ENCODE measurements at places on chromosomes 2 and 18.

GRCh38 chr2:189995679-189996078 is 66.8 kb downstream of the MSTN start:
- no peak for DNase-seq

DNA sequence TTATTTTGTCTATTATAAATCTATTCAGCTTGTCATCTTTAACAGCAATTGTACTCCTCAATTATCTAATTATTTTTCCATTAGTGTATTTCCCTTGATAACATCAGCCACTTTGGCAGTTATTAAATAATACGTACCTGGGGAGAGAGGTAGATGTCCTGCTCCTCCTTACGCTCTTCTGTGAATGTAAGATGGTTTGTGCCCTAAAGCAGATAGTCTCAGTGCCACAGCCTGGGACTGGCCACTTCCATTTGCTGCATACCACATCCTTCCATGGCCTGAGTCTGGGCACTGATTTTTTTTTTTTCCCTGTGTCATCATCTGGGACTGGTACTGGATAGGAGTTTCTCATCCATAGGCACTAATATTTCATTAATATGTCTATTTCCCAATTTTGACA is 632.4 kb upstream of the LRRTM4 start:
- DNase-seq, result no peak

DNA sequence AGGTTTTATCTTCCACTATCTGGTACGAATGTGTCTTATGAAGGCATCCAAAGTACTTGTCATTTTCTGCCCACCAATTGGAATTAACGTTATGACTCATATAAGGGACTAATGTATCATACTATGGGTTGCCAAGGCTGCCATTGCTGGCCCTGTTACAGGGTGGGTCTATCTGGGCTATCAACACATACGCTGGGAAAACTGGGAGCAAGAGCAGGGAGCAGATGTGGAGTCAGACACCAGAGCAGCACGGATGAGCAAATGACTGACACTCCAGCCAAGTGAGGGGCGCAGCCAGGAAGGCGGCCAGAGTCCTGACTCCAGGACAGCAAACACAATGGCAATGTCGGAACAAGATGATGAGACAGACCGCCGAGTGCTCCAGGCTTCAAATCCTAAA is 145.9 kb downstream of the COPS8 start:
- DNase-seq, result no peak

DNA sequence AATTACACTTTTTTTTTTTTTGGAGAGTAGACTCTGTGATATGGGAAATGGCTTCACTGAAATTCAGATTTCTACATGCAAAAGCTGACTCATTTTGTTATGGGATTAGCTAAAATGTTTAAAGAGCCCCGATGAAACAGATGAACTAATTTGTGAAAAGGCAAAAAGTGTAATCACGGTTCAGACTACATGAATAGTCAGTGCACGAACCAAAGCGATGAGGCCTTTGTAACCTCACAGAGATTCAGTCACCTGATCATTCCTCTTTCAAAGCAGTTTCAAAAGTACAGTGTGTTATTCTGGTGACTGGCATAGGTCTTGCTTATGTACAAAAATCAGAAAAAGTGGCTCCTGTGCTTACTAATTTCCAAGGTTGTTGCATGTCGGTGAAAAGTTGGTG is 44.6 kb downstream of the TGIF1 start:
- no peak for DNase-seq

DNA sequence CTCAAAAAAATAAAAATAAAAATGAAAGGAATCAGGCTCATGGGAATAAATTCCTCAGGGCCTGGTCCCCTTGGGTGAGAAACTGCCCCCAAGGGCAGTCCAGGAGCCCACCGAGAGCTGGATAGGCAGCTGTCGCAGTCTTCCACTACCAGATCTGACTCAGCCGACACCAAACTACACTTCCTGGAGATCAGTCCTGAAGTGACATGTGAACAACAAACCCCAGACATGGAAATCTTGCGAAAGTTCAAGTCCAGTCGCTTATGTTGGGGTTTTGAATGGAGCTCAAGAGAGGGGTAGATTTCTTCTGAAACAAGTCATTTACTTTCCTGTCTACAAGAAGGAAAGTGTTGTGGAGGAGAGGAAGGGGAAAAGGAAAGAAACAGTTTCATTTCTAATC is 12.9 kb downstream of the ADCY3 start:
- DNase-seq, result no peak

GRCh38 chr2:48607307-48608014 is 10.2 kb upstream of the GTF2A1L start:
- no peak for DNase-seq

GRCh38 chr18:36265015-36265414 is 32.5 kb upstream of the FHOD3 start:
- DNase-seq, result no peak

- DNase-seq, result no peak
Observed at GRCh38 chr18:48392268-48392667, 16.9 kb downstream of the ZBTB7C start.

- no peak for DNase-seq
Observed at GRCh38 chr2:59288771-59289170, 1047.6 kb upstream of the FANCL start.

- no peak for DNase-seq
Observed at GRCh38 chr2:219168526-219168925, 1.3 kb downstream of the SLC23A3 start.

- no peak for DNase-seq
Observed at GRCh38 chr2:54866868-54867267, 143.4 kb downstream of the EML6 start.

DNA sequence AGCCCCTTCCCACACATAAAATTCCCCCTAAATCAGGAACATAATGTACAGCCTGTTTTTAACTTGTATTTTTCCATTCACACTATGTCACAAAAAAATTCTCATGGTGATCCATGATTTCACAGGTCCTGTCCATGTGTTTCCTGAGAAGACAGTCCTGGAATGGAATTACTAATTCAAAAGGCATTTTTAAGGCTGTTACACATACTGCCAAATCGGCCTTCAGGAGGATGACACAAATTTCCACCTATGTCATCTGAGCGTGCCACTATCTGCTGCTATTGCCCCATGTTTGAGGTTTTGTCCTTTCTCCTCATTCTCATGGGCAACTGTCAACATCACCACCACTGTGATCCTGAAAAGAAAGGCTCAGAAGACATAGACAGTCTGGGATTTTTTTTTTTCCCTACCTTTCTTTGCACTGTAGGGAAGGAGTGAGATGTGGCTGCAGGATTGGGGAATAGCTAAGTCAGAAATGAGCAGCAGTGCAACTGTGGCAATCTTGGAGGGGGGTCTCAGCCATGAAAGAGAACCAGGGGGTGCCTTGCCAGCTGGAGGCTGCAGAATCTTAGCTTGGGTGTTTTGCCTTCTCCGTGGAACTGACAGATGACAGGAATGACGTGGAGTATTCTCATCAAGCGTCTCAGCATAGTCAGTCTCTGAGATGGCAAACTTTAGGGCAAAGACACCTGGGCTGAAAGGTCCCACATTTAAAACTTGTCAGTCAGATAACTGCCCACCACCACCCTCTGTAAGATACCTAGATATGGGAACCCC is 73.4 kb downstream of the MARCHF4 start:
- no peak for DNase-seq

DNA sequence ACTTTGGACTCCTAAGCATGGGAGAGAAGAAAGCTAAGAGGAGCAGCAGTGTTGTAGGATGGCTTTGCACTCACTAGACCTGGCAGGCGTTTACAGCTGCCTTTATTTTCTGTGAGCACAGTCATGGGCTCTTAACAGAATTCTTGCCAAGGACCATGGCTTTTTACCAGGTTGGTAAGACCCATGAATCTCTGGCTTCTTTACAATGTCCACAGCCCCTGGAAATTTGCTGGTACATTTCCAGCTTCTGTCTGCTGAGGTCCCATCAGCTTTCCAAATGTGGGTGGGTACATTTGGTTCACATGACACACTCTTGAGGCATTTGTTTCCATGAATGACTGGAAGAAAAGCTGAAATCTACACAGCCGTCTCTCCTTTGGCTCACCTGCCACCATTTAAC is 162.7 kb downstream of the PPP1R1C start:
- DNase-seq, result no peak

GRCh38 chr2:236703373-236703709 is 133.7 kb downstream of the ACKR3 start:
- DNase-seq, result no peak

- DNase-seq, result no peak
Observed at GRCh38 chr18:3481696-3482210, 31.8 kb downstream of the TGIF1 start.

- no peak for DNase-seq
Observed at GRCh38 chr2:28423856-28424605, 31.4 kb downstream of the FOSL2 start.

- DNase-seq, result no peak
Observed at GRCh38 chr18:78625847-78626246, 353.8 kb upstream of the SALL3 start.

DNA sequence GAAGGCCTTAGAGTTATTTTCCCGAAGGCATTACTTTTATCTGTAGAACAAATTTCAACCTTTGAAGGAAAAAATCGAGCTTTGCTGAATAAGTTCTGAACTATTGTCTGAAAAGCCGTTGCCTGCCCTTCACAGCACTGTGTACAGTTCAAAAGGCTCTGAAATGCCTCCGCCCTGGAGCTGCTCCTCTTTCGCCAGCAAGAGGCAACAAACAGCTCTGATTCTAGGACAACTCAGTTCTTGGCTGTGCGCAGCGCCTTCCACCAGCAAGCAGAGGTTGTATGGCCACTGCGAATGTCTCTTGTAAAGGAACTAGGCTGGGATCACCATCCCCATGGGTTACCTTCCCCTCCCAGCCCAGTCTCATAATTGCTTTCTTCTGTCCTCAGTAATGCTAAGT is 308.5 kb downstream of the GBX2 start:
- DNase-seq, result no peak

DNA sequence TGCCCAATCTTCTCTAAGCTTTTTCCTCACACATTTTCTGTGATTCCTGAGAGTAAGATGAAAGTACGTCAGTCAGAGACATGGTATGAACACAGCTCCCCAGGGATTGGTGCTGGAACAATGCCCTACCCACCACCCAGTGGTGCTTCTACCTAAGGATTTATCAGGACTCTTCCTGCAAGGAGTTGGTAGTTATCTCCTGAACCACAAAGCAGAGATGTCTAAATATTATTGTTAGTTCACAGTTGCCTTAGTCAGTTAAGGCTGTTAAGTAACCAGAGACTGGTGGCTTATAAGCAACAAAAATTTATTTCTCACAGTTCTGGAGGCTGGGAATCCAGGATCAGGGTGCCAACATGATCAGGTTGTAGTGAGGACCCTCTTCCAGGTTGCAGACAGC is 60.3 kb upstream of the CCDC85A start:
- no peak for DNase-seq

DNA sequence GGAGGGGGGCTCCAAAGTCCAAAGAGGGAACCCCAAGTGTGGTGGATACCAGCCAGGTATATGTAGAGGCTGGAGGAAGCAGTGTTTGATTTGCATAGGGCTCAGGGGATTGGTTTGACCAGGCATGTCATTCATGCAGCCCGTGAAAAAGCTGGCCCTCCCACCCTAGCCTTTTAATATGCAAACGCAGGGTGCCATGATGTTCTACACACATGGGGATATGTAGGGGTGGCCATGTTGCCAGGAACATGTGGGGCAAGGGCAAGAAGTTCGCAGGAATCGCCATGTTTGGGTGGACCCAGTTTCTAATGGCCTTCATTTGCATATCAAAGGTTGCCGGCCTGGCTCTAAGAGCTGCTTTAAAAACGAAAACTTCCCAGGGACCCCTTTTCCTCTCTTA is 33.6 kb downstream of the B3GNT7 start:
- no peak for DNase-seq

DNA sequence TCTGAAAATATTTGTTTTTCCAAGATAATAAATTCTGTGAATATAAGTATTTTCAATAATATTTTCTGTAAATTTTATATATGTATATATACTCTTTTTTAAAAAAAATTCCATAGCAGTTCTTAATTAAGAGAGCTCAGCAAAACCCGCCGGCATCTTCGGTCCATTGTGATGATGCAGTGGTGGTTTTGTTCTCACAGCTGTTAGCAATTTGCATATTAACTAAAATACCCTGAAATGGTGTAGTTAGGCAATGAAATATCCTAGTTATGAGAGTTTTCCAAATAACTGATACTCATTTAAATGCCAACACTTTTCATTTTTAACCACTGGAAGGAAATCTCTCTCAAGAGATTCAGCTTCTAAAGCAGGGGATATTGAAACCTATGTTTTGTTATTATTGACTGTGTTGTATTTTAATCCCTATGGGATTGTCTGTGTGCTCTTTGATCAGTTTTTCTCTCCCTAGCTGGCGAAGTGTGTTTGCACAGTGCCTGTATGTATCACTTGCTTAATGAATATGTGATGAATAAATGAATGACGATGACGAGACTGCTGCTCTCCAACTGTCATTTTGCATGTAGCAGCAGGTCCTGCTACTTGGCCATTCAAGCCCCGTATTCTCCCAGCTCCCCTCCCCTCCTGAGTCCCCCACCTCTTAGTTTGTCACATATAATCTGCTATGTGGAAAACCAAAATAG is 42.4 kb downstream of the PSMG2 start:
- DNase-seq, result no peak

DNA sequence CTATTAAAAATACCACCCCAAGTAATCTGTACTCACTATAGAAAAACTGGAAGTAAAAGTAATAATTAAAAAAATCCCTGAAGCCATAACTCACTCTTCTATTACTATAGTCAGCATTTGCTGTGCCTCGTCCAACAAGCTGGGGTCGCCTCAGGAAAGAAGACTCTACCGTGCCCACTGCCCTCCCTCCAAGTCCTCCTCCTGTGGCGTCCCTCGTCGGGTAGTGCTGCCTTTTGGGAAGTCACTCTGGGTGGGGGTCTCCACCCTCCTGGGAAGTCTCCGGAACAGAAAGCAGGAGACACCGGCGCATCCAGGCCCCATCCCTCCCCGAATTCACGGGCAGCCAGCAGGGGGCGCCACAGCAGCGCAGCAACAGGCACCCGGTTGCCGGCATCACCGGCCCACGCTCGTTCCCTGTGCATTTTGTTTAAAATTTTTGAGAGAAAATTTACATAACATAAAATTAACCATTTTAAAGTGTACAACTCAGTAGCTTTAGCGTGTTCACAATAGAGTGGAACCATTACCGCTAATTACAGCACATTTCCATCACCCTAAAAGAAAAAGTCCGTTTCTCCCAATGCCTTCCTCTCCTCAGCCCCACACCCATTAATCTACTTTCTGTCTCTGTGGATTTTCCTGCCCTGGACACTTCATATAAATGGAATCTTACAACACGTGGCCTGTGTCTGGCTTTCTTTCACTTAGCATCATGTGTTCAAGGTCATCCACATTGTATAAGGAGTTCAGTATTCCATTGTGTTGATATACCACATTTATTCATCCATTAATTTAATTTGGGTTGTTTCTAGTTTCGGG is 62.2 kb downstream of the ADNP2 start:
- no peak for DNase-seq

DNA sequence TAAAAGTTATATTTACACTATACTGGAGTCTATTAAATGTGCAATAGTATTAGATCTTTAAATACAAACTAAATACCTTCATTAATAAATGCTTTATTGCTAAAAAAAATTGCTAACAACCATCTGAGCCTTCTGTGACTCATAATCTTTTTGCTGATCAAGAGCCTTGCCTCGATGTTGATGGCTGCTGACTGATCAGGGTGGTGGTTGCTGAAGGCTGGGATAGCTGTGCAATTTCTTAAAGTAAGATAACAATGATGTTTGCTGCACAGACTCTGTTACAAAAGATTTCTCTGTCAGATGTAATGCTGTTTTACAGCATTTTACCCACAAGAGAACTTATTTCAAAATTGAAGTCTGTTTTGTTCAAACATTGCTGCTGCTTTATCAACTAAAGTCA is 421.4 kb upstream of the CYRIA start:
- DNase-seq, result no peak

GRCh38 chr2:69225933-69226332 is 161.1 kb downstream of the GFPT1 start:
- no peak for DNase-seq

All from NCI-H1105 (cell line).